ENCODE measurements at places on chromosomes 16 and 17.

DNA sequence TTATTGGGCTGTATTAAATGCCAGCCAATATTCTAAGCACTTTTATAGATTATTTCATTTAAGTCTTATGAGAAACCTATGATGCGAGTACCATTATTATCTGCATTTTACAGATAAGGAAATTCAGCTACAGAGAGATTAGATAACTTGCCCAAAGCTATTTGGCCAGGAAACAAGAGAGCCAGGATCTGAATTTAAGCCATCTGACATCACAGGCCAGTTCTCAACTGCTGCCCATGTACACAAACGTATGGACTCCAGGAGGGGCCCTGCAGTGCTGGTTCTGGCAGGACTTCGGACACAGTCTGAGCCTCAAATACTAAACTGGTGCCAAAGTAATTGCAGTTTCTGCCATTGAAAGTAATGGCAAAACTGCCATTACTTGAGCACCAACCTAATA lies 40.2 kb downstream of the CPPED1 start:
- DNase-seq, result no peak

- peak; percentile 14 for DNase-seq
Observed at GRCh38 chr16:47045023-47045422, 71.5 kb upstream of the DNAJA2 start.

- DNase-seq, result no peak
Observed at GRCh38 chr16:53904533-53904932, 200.6 kb downstream of the FTO start.

GRCh38 chr17:44414394-44415155 lies 25.1 kb upstream of the ITGA2B start:
- DNase-seq, result no peak

GRCh38 chr16:85338989-85339685 lies 226.9 kb upstream of the CIBAR2 start:
- no peak for DNase-seq

GRCh38 chr16:60225541-60225940 lies 1491.4 kb upstream of the GOT2 start:
- DNase-seq, result no peak

- no peak for DNase-seq
Observed at GRCh38 chr16:87037012-87037411, 280.2 kb downstream of the C16orf95 start.

GRCh38 chr17:3582915-3583314 lies 25.3 kb upstream of the TRPV3 start:
- no peak for DNase-seq

- DNase-seq, result no peak
Observed at GRCh38 chr16:31471875-31472708, at the start of gene TGFB1I1. TSS of gene TGFB1I1 (plus strand) at chr16:31472152. CDS start at chr16:31472189, 37 bp downstream.

GRCh38 chr16:56013962-56014552 lies 138.9 kb upstream of the CES5A start:
- no peak for DNase-seq

DNA sequence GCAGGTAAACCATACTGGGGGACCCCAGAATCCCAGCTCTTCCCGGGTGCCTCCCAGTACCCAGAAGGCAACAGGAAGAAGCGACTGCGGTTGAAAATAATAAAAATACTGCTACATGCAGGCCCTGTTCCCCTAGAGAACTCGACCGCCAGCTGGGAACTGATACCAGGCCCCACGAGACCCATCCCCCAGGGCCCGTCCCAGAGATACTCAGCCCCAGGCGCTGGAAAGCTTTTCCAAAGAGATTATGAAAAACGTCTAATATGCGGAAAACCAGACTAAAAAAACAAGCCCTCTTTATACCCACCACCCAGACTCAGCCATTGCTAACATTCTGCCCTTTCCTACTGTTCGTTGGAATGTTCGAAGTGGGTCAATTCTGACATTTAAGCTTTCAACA lies 12.9 kb upstream of the MEAK7 start:
- DNase-seq, result no peak

DNA sequence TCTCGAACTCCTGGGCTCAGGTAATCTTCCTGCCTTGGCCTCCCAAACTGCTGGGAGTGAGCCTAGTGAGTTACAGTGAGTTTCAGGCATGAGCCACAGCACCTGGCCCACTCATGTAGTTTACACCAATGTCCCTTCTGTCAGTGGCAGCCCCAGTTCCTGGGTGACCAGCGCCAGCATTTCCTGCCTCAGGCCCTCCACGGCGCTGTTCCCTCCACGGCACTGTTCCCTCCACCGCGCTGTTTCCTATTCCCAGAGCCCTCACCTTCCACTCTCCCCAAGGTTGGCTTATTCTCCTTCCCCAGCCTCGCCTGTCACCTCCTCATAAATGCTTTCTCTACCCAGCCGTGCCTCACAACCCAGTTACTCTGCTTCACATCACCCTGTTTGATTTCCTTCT lies 32.6 kb downstream of the ITGAE start:
- DNase-seq, result no peak

- DNase-seq, result no peak
Observed at GRCh38 chr16:54403580-54403979, 117.0 kb upstream of the IRX3 start.

- DNase-seq, result no peak
Observed at GRCh38 chr16:66256919-66257318, 109.6 kb upstream of the CDH5 start.

GRCh38 chr17:39225308-39225958 lies at the start of gene STAC2:
TSS of gene STAC2 (minus strand) at chr17:39225945. CDS start at chr17:39225502, 443 bp downstream.
- DNase-seq, result no peak

- DNase-seq, result no peak
Observed at GRCh38 chr16:73064212-73064993, 16.5 kb upstream of the ZFHX3 start.

GRCh38 chr17:59547131-59547915 lies 18.1 kb upstream of the DHX40 start:
- DNase-seq, result no peak

GRCh38 chr16:79480056-79480455 lies 120.5 kb downstream of the MAF start:
- DNase-seq, result no peak

DNA sequence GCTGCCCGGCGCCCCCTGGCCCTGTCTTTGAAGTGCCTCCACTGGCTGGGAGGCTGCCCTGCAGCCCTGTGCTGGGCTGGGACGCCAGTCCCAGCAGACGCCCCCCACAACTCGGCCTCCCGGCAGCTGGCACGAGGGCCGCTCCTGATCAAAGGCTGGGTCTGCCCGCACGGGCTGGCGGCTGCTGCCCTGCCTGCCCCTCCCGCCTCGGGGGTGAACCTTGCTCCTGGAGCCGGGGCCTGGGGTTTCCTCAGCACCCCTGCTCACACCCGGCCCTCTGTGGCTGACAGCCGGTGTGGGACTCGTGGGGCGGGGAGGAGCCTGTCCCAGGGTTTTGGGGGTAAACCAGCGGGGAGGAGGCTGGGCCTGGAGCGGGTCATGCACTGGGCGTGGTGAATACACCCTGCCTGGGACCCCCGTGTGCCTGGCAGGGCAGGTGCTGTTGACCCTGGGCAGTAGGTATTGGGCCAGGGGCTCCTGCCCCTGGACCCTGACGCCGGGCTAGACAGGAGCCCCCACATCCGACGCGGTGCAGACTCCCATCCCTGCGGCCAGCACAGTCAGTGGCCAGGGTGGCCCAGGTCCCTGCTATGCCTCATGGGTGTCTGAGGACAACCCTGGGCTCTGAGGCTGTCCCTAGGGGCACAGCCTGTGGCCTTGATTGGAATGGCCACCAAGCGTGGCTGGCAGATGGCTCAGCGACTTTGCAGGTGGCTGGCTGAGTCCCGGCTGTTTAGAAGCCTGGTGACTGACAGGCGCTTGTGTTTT lies 21.7 kb downstream of the CENPX start:
- no peak for DNase-seq

DNA sequence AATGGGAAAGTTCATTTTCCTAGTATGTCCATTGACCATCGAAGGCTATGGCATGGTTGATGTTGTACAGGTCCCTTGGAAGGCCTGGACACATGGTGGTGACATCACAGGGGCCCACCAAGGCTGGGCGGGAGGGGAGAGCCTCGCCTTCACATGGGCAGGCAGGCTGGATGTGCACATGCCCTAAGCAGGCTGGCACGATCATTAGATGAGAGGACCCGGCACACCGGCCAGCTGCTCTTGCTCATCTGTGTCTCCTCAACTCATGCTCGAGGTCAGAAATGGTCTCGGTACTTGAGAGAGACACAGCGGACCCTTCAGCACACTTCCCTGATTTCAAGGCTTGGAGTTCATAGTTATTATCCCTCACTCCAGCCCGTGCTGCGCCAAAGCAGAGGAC lies 416.9 kb upstream of the ZFHX3 start:
- no peak for DNase-seq

DNA sequence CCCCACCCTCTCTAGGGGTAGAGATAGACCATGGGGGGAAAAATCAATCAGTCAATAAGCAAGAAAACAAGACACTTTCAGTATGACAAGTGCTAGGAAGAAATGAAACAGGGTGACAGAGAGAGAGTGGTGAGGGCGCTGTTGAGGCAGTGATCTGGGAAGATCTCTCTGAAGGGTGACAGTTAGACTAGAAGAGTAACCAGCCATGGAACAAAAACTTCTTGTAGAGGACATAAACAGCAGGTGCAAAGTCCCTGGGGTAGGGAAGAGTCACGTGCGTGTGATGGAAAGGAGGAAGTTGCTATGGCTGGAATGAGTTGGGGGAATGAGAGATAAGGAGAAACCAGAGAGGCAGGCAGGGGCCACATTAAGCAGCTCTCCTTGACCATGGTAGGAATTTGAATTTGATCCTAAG lies 16.8 kb upstream of the EMP2 start:
- DNase-seq, result no peak

GRCh38 chr16:7422036-7422888 lies 89.6 kb downstream of the RBFOX1 start:
- DNase-seq, result no peak

GRCh38 chr17:64739316-64740058 lies 77.4 kb upstream of the SMURF2 start:
- DNase-seq, result no peak

- DNase-seq, result no peak
Observed at GRCh38 chr17:27807567-27808470, 7.5 kb upstream of the NOS2 start.

- DNase-seq, result no peak
Observed at GRCh38 chr17:28499364-28499664, 6.8 kb upstream of the FOXN1 start.

GRCh38 chr16:1293921-1294656 lies 15.3 kb upstream of the UBE2I start:
- no peak for DNase-seq

- DNase-seq, result no peak
Observed at GRCh38 chr16:70737377-70738082, 51.7 kb upstream of the MTSS2 start.

GRCh38 chr16:83727018-83727417 lies 80.8 kb upstream of the HSBP1 start:
- DNase-seq, result peak; percentile 63

DNA sequence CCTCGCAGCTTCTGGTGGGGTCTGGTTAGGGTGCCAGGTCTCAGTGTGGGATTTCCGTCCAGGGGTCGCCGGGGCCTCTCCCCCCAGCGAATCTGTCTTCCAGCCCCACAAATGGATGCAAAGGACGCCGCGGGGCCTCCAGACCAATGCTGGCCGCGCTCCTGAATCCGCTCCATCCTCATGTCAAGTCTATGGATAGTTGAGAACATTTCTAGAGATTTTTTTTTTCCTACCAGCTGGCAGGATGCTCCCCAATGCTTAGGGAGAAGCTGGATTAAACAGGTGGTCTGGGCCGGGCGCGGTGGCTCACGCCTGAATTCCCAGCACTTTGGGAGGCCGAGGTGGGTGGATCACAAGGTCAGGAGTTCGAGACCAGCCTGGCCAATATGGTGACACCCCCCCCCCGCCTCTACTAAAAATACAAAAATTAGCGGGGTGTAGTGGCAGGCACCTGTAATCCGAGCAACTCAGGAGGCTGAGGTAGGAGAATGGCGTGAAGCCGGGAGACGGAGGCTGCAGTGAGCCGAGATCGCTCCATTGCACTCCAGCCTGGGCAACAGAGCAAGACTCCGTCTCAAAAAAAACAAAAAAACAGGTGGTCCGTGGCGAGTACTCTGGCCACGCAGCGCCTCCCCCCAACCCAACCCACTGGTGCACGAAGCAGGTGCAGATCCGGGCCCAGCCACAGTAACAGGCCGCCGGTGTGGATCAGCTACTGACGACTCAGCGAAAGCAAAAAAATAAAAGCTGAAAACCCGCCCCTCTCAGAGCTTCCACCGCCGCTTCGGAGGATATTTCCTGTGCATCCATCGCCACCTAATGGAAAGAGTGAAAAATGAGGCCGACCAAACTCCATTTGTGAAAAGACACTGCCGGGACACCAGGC lies 1.1 kb upstream of the NXN start:
- peak; percentile 9 for DNase-seq

DNA sequence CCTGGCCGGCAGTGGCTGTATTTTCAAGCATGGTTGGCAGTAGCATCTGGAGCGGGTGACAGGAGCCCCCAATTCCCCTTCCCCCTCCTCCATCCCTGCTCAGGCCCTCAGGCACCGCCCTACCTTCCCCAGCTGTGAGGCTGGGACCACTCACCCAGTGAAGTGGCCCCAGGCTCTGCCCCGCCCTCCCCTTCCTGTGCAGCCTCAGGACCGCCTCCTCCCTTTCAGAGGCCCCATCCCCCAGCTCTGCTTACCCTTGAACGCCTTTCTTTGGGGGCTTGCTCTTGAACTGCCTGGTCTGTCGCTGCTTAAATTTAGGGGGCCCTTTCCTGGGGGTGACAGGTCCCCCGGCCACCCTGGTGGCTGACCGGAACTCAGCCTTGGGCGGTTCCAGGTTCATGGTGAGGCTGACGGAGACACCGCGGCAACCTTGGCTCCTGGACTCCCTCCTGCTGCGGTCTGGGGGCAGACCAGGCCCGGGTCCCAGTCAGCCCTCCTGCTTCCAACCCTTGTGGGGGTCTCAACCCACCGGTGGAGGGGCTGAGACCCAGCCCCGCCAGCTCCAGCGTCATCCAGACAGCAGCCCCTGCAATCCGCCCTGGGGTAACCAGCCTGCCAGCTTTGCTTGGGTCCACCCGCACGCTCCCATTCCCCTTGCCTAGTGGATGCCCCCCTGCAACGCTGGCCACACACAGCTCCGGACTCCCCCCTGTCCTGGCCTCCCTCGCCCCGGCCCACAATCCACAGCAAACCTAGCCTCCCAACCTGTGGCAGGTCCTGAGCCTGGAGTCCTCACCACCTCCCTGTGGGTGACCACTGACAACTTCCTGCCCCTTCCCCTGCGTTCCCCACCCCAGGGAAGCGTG lies 3.2 kb downstream of the PDE6G start:
- DNase-seq, result no peak

- DNase-seq, result no peak
Observed at GRCh38 chr16:1178295-1178910, 25.5 kb downstream of the CACNA1H start.

GRCh38 chr17:27949304-27949703 lies 56.1 kb upstream of the LYRM9 start:
- no peak for DNase-seq
